ENCODE measurements at places on chromosomes 16 and 17.

DNA sequence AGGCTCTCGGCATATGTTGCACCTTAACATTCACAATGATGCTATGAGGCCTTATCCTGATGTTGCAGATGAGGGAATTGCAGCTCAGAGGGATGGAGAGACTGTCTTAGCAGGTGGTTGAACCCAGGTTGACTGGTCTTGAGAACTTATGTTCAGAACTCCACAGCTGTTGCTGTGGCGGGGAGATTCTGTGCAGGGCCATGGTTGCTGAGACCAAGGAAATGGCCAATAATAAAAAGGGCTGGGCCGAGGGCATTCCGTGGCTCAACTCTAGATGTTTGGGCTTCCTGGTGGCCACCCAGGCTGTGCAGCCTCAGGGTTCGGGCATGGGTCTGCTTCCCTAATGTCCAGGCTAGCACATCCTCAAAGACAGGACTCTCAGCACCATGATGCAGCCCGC, 5.9 kb downstream of the KSR1 start:
- DNase-seq: no peak

GRCh38 chr17:65066901-65067300, 10.4 kb upstream of the GNA13 start:
- DNase-seq: no peak

- no peak for DNase-seq
Observed at GRCh38 chr16:23274968-23275367, 27.1 kb upstream of the SCNN1B start.

DNA sequence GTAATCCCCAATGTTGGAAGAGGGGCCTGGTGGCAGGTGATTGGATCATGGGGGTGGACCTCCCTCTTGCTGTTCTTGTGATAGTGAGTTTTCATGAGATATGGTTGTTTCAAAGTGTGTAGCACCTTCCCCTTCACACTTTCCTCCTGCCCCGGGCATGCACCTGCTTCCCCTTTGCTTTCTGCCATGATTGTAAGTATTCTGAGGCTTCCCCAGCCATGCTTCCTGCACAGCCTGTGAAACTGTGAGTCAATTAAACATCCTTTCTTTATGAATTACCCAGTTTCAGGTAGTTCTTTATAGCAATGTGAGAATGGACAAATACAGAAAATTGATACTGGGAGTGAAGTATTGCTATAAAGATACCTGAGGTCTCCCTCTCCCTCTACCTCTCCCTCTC, 29.4 kb downstream of the RNF112 start:
- no peak for DNase-seq

- DNase-seq: no peak
Observed at GRCh38 chr16:87418644-87419043, 26.5 kb downstream of the MAP1LC3B start.

- DNase-seq: peak; percentile 81
Observed at GRCh38 chr17:75010683-75011400, 1.6 kb upstream of the MRPL58 start.
